Stimulated activated naive B cell treated with anti-CD40 and anti-IgM and Interleukin-4, amounts not matched to agents 10 μg/mL and 1 μg/mL and 100 μg/mL, for 72 hours (primary cell): ENCODE measurements at places on chromosomes 3 and 15.

DNA sequence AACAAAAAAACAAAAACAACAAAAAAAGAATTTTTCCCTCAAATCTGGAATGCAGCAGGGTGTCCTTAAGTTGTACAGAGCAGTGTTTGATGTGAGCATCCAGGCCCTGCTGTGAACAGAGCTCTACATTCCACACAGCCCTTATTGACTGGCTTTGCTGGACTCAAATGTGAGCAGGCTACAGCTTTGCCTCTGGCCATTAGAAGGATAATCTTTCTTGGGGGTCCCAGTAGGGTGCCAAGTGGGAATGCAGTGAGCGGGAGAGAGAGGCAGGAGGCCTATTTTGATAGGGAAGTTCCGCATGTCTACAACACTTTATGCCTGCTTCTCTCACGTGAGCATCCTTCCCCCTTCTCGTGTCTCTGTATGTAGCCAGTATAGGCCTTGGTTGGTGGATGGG lies 34.4 kb upstream of the TPRG1 start:
- H3K36me3 ChIP-seq, result peaks cover 2% of the 10 kb centered on the region
- peaks cover 29% of the 10 kb centered on the region for H3K27me3 ChIP-seq
- H3K4me3 ChIP-seq, result no peak overlapping the region
- no peak overlapping the region for H3K27ac ChIP-seq
- DNase-seq, result no peak
- H3K4me1 ChIP-seq, result peaks cover 7% of the 10 kb centered on the region

DNA sequence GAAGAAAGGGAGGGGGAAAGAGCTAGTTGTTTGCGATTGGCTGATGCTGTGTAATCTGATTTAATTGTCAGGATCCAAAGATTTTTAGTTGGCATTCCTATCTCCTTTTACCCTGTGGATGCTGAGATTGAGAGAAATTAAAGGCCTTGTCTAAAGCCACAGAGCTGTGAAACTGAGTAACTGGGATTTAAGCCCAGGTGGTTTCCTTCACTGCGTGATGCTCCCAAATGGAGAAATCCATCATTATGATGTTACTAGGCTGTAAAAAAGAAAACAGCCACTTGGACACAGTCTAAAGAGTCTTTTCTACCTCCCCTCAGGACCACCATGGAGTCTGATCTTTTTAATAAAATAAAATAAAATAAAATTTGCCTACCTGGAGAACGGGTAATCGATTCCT lies 883.0 kb upstream of the NR2F2 start:
- DNase-seq, result no peak
- H3K4me1 ChIP-seq, result no peaks in the 10 kb centered on the region
- H3K36me3 ChIP-seq, result no peaks in the 10 kb centered on the region
- no peak overlapping the region for H3K27ac ChIP-seq

- peak overlapping the region; percentile 91 for H3K4me3 ChIP-seq
- peak overlapping the region; percentile 90 for H3K27ac ChIP-seq
These were observed 508 bp downstream of the GORASP1 start for GRCh38 chr3:39106851-39107387.

GRCh38 chr3:185253645-185254410 lies at the start of gene EHHADH:
EHHADH (minus strand) TSS chr3:185254049; CDS start chr3:185254022, 27 bp downstream.
- H3K36me3 ChIP-seq, result peaks cover 17% of the 10 kb centered on the region
- H3K4me3 ChIP-seq, result peak within 1 kb of the TSS; percentile 79
- peaks cover 33% of the 10 kb centered on the region for H3K27me3 ChIP-seq
- no peaks in the 10 kb centered on the region for H3K4me1 ChIP-seq

GRCh38 chr3:21169948-21170347 lies 581.1 kb downstream of the ZNF385D start:
- H3K4me1 ChIP-seq, result no peaks in the 10 kb centered on the region
- H3K36me3 ChIP-seq, result no peaks in the 10 kb centered on the region
- no peak overlapping the region for H3K27ac ChIP-seq
- no peaks in the 10 kb centered on the region for H3K27me3 ChIP-seq
- H3K4me3 ChIP-seq, result no peak overlapping the region
- no peak for DNase-seq

DNA sequence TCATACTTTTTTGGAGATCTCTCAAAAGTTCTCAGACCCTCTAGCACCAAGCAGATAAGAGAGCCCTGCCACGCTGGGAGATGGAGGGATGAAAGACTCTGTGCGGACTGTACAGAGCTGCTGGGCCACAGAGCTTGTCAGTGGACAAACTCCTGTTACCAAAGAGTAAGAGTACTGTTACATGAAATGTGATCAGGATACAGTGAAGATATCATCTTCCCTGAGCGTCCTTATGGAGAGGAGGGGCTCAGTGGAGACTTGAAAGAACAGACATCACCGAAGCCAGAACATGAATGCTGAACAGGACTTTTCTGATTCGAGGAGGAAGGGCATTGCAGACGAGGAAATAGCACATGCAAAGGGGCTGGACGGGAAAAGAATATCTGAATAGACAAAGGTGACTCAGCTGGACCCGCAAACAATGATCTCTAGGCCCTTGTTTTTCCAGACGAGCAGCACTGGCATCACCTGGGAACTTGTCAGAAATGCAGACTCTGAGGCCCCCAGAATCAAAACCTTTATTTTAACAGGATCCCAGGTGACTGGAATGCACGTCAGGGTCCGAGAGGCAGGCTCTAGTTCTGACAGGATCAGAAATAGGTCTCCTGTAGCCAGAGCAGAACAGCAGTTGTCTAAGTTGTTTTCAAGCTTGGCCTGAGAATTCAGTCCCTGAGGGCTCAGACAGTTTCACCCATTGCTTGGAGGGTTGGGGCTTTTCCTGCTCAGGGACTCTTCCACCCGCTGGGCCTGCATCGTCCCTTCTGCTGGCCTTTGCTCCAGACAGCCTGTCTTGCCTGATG lies 277.9 kb downstream of the RPLP1 start:
- no peaks in the 10 kb centered on the region for H3K36me3 ChIP-seq
- DNase-seq, result no peak

DNA sequence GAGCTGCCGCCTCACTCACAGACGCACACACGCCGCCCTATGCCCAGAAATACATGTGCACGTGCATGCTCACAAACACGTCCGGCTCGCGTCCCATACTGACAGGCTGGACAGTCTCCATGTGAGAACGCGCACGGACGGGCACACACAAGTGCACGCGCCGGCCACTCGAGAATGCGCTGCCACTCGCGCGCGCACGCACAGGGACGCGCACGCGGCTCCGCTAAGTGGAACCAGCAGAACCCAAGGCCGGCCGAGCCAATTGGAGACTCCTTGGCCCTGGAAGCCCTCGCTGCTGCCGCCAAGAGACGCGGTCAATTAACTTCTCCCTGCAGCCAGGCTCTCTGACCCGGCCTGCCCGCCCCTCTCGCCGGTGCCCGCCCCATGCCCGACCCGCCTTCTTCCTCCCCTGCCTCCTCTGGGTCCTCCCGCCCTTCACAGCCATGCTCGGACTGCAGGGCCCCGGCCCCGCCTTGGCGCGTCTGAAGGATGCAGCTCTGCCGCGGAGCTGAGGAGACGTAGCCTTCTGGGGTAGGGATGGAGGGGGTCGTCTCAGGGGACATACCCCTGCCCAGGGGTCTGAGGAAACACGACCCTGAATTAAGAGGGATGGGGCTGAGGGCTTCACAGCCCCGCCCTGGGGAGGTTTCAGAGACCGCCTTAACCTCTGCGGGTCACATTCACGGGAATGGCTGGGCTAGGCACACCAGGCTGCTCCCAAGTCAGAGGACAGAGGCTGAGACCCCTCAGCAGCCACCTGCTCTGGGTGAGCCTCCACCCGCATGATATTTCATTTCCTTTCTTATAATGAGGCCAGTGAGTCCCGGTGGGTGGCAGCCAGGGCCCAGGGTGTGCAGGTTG lies 15.0 kb downstream of the PTH1R start:
- no peak for DNase-seq
- peaks cover 70% of the 10 kb centered on the region for H3K27me3 ChIP-seq
- no peaks in the 10 kb centered on the region for H3K36me3 ChIP-seq
- peak overlapping the region; percentile 74 for H3K4me3 ChIP-seq

GRCh38 chr3:459311-459670 lies 262.7 kb downstream of the CHL1 start:
- no peak overlapping the region for H3K4me3 ChIP-seq
- H3K4me1 ChIP-seq, result no peaks in the 10 kb centered on the region
- DNase-seq, result no peak
- H3K27ac ChIP-seq, result no peak overlapping the region
- no peaks in the 10 kb centered on the region for H3K36me3 ChIP-seq

- H3K36me3 ChIP-seq, result no peaks in the 10 kb centered on the region
- no peaks in the 10 kb centered on the region for H3K27me3 ChIP-seq
- H3K4me3 ChIP-seq, result no peak overlapping the region
- no peak for DNase-seq
- no peaks in the 10 kb centered on the region for H3K4me1 ChIP-seq
These were observed 55.2 kb downstream of the PLD1 start for GRCh38 chr3:171755015-171755589.

DNA sequence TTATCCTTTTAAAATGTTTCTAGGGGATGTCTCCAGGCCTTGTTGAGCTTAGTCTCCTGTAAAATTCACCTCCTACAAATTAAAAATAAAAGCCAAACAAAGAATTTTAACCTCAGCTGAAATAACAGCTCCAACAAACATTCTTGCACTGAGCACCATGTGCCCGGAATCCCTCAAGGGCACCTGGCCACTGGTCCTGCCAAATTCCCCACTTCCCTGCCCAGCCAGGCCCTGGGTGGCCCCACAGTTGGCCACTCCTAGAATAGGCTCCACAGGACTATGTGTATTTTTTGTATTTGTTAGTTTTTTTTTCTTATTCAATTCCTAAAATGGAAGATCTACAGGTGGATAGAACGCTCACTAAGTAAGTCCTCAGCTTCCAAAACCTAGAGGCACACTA lies 33.1 kb upstream of the PLA2G4E start:
- DNase-seq, result no peak
- H3K27me3 ChIP-seq, result peaks cover 30% of the 10 kb centered on the region
- no peak overlapping the region for H3K27ac ChIP-seq
- H3K36me3 ChIP-seq, result no peaks in the 10 kb centered on the region

DNA sequence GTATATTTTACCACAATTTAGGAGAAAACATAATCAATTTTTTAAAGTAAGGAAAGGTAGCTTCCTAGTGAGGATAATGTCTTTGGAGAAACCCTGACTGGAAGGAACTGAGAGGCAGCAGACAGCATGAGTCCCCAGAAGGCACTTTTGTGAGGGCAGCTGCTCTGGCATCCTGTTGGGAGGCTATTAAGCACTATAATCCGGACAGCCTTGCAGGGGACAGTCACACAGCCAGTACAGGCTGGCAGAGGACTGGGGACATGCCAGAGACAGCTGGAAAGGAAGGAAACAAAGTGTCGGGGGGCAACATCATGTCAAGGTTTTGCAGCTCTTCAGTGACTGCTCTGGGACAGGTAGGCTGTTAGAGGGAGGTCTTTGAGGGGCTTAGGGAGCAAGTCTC lies 15.7 kb downstream of the ACAN start:
- no peaks in the 10 kb centered on the region for H3K4me1 ChIP-seq
- DNase-seq, result no peak
- H3K36me3 ChIP-seq, result no peaks in the 10 kb centered on the region
- peaks cover 17% of the 10 kb centered on the region for H3K27me3 ChIP-seq

DNA sequence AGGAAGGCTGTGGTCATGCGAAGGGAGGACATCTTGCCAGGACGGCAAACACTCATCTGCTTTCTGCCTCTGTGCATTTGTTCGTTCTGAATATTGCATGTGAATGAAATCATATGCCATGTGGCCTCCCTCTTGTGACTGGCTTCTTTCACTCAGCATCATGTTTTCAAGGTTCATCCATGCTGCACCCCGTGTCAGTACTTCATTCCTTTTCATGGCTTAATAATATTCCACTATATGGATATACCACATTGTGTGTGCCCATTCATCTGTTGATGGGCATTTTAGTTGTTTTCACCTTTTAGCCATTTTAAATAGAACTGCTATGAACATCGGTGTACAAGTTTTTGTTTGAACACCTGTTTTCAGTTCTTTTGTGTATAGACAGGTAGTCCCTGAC lies 118.7 kb downstream of the GABRG3 start:
- no peaks in the 10 kb centered on the region for H3K36me3 ChIP-seq
- no peak for DNase-seq
- H3K4me1 ChIP-seq, result no peaks in the 10 kb centered on the region
- no peak overlapping the region for H3K27ac ChIP-seq
- H3K4me3 ChIP-seq, result no peak overlapping the region

GRCh38 chr3:127473244-127474024 lies 117.1 kb downstream of the TPRA1 start:
- peaks cover 20% of the 10 kb centered on the region for H3K27me3 ChIP-seq
- no peak for DNase-seq
- H3K4me1 ChIP-seq, result no peaks in the 10 kb centered on the region
- no peak overlapping the region for H3K4me3 ChIP-seq
- H3K27ac ChIP-seq, result no peak overlapping the region

DNA sequence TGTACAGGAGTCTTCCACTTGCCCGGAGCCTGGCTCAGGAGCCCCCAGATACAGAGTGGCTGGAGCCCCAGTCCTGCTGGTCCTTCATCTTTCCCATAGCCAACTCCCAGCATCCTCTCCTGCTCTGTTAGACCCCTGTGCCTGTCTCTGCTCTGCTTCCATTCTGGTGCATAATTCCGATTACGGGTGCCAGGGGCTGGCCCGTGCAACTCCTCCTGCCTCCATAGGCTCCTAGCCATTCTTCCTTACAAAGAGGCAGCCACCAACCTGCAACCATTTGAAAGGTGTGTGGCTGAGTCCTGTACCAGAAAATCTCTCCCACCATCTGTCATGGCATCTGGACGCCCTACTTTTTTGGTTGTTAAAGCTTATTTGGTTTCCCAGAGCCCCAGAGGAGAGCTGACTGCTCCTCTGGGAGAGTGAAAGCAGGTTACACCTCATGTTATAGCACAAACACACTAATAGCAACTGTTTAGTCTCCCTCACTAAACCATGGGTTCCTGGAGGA lies 5.2 kb upstream of the RAD18 start:
- H3K27me3 ChIP-seq, result peaks cover 26% of the 10 kb centered on the region
- no peak overlapping the region for H3K4me3 ChIP-seq
- peaks cover under 1% of the 10 kb centered on the region for H3K36me3 ChIP-seq
- DNase-seq, result no peak
- H3K27ac ChIP-seq, result no peak overlapping the region
- H3K4me1 ChIP-seq, result peaks cover 17% of the 10 kb centered on the region

DNA sequence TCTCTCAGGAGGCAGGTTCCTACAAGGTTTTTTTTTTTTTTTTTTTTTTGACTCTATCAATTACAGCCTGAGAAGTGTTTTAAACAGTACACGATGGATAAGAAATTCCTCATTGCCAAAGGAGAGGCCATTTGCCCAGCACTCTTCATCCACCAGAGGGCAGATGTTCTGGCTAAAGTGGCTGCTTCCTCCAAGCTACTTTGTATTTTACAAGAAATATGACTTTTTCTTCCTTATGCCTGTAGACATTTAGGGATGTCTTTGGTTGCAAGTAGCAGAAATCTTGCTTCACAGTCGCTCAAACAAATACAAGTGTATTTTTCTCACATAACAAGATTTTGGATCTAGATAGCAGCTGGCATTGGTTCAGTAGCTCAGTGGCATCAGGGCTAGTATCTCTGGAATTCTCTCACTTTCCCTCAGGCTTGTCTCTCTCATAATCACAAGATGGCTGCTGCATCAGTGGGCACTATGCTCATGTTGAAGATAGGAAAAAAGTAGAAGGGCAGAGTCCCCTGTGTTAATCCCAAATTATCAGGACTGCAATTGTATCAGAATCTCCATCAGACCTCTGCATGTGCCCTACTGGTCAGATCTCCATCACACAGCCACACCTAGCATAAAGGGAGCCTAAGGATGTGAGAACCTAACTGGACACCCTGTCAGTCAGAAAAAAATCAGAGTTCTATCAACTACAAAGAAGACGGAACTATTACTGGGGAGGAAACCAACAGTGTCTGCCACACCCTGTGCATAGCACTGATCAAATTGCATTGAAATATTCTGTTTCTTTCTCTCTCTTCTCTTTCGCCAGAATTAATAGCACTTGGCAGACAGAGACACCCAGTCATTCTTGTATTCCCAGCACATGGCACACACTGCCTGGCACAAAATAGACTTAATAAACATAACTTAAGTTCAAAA lies 138.9 kb upstream of the COL8A1 start:
- H3K27ac ChIP-seq, result no peak overlapping the region
- no peak overlapping the region for H3K4me3 ChIP-seq
- H3K4me1 ChIP-seq, result no peaks in the 10 kb centered on the region
- H3K27me3 ChIP-seq, result no peaks in the 10 kb centered on the region
